Upper lobe of left lung (tissue), 6 donors: ENCODE measurements at places on chromosomes 1 and 21. TPM values are rescaled to one million over a fixed set of nuclear protein-coding genes. Genes with fewer than 3 reads are reported as not detected.

Gene HMGN1
- total RNA-seq = 164 TPM

GRCh38 chr21:43902441-43902840 is 37.4 kb downstream of the AGPAT3 start:
- no peaks in the 10 kb centered on the region for H3K27me3 ChIP-seq
- H3K4me3 ChIP-seq = no peak overlapping the region
- peaks cover 29% of the 10 kb centered on the region for H3K4me1 ChIP-seq

DNA sequence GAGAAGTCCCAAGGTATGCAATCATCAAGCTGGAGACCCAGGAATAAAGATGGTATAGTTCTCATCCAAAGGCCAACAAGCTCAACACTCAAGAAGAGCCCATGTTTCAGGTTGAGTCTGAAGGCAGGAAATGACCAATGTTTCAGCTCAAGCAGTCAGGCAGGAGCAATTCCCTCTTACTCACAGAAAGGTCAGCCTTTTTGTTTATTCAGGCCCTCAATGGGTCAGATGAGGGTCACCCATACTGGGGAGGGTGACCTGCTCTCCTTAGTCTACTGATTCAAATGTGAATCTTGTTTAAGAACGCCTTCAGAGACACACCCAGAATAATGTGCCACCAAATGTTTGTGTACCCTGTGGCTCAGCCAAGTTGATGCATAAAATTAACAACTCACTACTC is 262.4 kb downstream of the USP25 start:
- H3K36me3 ChIP-seq = no peaks in the 10 kb centered on the region
- H3K4me1 ChIP-seq = no peaks in the 10 kb centered on the region
- no peaks in the 10 kb centered on the region for H3K27me3 ChIP-seq
- H3K27ac ChIP-seq = no peak overlapping the region

Gene GJA5
- 6.3 TPM for total RNA-seq

Gene OLIG2
- total RNA-seq = not detected
